Mesothelial cell of epicardium (in vitro differentiated cells): ENCODE measurements at places on chromosomes 1 and 21.

GRCh38 chr1:148388260-148389026 lies 94.7 kb downstream of the PPIAL4G start:
- DNase-seq = peak; percentile 58

GRCh38 chr1:8024329-8024728 lies 1.8 kb downstream of the ERRFI1 start:
- DNase-seq = no peak

GRCh38 chr1:25676488-25676887 lies 59.9 kb downstream of the MAN1C1 start:
- no peak for DNase-seq

DNA sequence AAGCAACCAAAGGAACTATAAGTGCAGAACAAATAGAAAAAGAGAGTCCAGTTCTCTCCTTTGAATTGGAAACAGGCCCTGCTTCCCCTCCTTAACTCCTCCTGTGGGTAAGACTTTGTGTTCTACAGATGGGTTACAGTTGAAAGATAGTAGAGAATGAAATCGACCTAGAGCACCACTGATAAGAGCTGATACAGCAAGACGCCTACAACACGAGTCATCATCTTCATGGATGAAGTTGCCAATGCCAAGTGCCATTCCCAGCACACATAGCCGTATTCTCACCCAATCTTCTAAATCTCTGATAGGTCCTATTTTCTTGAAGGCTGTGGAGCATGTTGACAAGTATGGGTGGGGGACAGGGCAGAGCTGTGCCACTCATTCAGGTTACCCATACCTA lies 99.8 kb upstream of the CAMK1G start:
- DNase-seq = no peak

DNA sequence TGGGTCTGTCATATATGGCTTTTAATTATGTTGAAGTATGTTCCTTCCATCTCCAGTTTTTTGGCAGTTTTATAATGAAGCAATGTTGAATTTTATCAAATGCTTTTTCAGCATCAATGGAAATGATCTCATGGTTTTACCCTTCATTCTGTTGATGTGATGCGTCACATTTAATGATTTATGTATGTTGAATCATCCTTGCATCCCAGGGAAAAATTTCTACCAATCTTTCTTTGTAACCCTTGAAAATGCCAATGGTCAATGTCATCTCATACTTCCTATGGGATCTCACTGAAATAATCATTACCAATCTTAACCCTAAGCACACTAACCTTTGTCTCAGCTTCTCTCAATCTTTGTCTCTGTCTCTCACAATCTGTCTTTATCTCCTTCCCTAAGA lies 1004.0 kb downstream of the KCNT2 start:
- DNase-seq = no peak

DNA sequence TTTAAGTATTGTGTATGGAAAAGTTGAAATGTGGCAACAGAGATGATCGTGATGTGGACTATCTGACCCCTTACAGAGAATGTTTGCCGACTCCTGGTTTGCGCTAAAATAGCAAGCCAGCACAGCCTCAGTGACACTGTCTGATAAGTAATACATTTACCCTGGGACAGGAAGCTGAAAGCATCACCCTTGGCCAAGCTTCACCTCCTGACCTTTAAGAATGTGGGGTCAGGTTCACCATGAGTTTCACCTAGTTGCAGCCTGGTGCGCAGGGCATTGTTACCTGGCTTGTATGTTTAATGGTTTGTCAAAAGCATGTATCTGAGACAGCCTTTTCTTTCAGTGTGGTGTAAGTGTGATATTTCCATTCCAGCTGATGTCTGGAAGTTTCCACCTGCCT lies 29.2 kb downstream of the TRAF5 start:
- no peak for DNase-seq

- no peak for DNase-seq
Measured at GRCh38 chr1:219476116-219476515, 136.8 kb downstream of the ZC3H11B start.

DNA sequence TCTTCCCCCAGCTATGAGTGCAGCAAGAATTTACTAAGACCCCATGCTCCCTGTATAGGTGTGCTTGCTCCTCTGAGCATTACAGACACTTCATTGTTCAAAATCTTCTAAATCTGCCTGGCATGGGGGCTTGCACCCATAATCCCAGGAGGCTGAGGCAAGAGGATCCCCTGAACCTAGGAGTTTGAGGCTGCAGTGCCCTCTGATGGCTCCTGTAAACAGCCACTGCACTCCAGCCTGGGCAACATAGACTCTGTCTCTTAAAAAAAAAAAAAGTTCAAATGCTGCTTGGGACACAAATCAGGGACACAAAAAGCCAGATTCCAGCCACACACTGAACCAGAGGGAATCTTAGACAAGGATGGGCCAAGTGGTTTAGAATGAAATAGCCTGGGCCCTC lies 3.4 kb upstream of the ACOT7 start:
- DNase-seq = no peak

DNA sequence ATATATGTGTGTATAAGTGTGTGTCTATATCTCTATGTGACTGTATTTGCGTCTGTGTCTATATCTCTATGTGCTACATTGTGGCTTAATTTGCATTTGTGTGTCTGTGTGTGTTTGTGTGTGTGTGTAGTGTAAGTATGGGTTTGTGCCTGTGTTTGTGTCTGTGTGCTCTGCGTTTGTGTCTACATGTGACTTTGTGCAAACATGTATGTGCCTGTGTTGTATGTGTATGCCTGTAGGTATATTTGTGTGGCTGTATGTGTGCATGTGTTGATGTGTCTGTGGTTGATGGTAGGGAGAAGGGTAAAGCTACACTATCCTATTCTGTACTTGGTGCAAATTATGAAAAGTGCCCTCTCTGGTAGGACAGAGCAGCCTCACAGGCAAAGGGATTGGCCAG lies 7.3 kb upstream of the FGGY start:
- DNase-seq = no peak

GRCh38 chr1:163085904-163086268 lies 16.7 kb downstream of the RGS4 start:
- DNase-seq = no peak

DNA sequence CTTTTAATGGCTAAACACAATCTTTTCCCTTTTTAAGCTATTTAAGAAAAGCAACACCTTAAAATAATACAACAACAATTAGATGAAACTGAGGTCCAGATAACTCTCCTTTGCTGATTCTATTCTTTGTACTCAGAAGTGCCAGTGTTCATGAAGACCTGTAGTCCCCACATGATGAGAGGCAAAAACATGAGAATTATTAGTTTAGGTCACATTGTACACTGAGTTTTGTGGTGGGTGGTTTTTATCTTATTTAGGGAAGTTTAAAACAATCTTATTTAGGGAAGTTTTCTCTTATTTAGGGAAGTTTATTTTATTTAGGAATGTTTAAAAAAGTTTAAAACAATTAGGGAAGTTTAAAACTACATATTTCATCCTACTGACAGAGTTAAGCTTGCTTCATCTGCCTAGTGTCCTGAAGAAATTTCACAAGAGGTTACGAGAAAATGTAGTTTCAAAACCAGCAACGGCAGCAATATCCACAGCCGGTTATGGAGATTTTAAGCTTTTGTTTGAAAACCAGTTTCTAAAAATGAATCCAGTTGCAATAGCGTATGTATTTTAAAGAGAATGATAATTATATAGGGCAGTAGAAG lies 7.8 kb upstream of the OR14I1 start:
- DNase-seq = no peak

DNA sequence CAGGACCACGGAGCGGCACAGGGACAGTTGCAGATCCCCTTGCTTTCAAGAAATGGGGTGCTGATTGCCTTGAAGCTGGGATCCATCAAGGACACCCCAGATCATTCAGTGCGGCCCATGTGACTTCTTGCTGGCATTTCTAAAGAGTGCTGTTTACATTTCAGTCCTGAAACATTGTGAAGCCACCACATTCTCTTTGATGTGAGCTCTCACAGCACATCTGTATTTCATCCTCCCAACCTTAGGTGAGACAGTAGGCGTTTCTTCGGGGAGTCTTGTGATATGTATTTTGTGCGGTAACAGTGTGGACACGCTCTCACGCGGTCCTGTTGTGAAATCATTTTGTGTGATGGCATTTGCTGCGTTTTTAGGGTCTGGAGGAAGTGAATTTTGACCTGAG lies 57.2 kb downstream of the CACHD1 start:
- DNase-seq = no peak

DNA sequence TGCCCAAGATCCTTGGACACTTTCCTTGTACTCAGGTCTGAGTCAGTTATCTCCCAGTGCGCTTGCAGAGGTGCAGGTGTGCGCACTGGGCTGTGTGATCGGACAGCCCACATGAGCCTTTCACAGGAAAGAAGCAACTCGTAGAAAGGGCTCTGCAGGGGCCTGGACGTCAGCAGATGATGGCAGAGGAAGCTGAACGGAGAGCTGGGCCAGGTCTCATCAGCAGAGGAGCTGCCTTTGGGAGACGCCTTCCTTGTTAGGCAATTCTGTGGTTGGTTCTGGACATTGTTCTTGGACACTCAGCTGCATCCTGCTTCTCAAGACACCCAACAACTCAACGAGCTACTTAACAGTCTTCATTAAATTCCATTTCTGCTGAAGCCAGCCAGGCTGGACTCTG lies 7.5 kb upstream of the PROK1 start:
- DNase-seq = no peak

- DNase-seq = no peak
Measured at GRCh38 chr1:24190983-24191461, 3.9 kb upstream of the IFNLR1 start.

DNA sequence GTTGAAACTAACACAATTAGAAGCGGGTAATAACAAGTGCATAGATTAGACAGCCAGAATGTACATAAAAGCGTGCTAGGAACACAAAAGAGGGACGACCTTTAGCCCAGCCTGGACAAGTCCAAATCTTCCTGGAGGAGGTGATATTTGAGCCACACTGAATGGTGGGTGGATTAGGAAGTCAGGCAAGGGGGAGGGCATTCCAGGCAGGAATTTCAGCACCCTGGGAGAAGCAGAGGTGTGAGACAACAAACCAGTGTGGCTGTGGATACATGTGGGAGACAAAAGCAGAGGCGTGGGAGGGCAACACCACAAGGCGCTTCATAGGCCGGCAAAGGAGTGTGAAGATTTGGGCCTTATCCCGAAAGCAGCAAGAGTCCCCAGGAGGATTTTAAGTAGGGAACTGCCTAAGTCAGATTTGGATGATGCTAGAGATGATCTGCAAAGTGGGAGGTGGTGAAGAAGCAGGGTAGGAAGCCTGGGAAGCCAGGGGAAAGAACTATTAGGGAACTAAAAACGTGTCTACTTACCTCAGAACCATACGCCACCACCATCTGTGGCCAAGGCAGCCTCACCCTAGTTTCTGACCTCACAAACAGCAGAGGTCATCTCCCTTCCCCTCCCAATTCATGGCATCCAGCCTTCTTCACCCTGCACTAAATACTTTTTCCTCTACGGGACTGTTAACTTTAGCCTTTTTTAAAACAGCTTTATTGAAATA lies 81.8 kb downstream of the GLUL start:
- DNase-seq = no peak

DNA sequence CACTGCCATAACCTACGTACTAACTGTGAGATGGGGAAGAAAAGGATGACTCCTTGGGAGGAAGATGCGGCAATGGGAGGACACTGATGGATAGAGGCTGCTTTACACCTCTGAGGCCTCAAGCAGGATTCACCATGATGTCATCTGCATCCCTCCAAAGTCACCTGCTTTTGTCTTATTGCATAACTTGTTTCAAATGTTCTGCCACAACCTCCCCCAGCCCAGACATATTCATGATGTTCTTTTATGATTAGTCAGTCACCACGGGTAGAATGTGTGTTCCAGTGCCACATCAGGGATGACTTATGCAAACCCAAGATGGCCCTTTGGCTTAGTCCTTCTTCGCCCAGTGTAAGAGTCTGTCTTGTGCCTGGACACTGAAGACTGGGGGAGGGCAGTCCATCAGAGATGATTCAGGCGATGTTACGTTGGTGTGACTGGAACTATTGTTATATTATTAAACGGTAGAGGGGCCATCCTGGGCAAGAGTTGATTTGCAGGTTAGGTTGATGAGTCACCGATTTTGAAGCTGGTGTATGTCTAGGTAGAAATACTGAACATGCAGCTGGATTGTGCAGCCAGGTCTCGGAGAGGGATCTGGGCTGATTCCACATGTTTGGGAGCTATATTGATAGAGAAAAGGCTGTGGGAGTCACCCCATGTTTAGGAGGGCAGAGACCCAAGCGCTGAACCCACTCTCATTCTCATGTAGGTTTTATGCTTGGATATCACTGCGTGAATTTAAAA lies 32.6 kb downstream of the RYR2 start:
- no peak for DNase-seq

GRCh38 chr21:19468991-19469715 lies 1065.6 kb upstream of the TMPRSS15 start:
- DNase-seq = no peak

- DNase-seq = no peak
Measured at GRCh38 chr1:95326023-95326422, 92.0 kb downstream of the RWDD3 start.

DNA sequence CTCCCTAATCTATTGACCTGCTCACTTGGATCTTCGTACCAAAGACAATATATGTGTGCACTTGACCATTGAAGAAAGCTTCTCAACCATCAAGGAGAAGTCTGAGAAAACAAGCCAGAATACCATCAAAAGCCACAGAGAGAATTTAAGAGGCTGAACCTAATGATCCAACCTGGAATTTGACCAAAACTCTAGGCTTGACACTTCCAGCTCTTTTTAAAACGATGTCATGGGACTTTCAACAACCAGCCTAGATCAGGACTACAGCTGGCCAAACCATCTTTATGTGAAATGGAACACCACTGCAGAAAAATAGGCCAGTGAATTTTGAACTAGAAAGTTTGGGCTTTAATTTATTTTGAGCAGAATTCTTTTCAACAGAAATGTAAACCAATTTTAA lies 444.4 kb downstream of the LTN1 start:
- DNase-seq = no peak

DNA sequence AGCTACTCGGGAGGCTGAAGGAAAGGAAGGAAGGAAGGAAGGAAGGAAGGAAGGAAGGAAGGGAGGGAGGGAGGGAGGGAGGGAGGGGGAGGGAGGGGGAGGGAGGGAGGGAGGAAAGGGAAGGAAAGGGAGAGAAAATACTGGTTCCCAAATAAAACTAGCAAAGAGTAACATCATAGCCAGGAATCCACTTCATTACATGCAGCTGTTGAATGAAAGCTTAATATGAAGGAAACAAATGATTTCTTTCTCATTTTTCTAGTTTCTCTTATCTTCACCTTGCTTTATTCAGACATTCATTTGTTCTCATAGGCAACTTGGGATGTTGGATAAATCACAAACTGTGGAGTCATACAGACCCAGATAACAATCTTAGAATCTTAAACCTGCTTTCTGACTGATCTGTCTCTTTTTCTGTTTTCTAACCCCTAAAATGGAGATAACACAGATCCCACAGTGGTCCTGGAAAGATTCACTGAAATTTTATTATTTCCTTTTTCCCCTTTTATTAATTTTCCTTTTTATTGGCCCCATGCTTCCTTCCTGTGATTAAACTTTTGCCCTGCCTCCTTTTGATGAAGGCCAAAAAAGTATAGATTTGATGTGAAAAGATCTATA lies 52.5 kb upstream of the USH2A start:
- no peak for DNase-seq

- DNase-seq = no peak
Measured at GRCh38 chr1:6083385-6083784, 37.7 kb downstream of the KCNAB2 start.

GRCh38 chr1:17084787-17085186 lies 31.0 kb upstream of the SDHB start:
- DNase-seq = no peak
